ENCODE measurements at places on chromosomes 7 and 10.

DNA sequence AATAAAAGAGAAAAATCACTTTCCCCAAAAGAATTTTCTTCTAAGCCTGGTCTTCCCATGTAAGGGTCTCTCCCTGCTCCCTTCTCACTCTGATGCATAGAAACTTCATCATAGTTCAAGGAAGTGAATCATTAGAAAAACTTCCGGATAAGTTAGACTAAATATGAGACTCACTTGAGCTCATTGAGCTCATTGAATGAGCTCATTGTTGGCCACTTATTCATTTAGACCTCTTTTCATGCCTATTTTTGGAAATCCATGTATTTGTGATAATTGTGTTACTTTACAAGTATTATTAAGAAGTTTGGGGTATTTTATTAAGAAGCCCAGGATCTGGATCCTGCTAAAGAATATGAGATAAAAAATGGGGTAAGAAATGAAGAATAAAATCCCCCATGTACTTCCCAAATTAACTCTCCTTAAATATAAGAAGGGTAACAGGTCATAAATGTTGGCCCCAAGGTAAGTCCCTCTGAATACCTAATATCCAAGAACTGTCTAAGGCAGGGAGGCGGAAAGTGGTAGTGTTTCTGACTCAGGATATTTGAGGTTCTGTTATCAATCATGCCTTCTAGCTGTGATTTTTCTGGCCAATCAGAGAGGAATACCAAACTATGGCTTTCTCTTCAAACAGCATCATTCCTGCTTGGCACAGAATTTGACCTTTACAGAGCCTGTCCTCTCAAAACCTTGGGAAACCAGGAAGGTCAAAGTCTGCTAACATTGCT is 236.5 kb upstream of the PTN start:
- DNase-seq, result no peak

- no peak for DNase-seq
Measured at GRCh38 chr7:107474104-107474521, 4.3 kb downstream of the GPR22 start.

GRCh38 chr7:945556-946255 is 8.8 kb downstream of the ADAP1 start:
- no peak for DNase-seq

DNA sequence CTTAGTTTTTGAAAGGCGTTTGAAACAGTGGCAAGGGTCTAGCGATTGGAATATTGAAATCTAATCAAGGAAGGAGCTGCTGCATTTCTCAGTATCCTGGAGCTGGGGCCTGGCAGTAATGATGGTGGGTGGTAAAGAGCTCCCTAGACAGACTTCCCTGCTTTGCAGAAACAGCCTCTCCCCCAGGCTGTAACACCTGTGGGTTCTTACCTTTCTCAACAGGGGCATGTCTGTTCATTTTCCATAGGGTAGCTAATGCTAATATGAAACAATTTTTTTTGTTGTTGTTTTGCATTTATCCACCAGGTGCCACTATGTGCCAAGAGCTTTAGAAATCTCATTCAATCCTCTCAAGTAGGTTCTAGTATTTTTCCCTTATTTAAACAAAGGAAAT is 345.5 kb downstream of the REEP3 start:
- DNase-seq, result no peak

DNA sequence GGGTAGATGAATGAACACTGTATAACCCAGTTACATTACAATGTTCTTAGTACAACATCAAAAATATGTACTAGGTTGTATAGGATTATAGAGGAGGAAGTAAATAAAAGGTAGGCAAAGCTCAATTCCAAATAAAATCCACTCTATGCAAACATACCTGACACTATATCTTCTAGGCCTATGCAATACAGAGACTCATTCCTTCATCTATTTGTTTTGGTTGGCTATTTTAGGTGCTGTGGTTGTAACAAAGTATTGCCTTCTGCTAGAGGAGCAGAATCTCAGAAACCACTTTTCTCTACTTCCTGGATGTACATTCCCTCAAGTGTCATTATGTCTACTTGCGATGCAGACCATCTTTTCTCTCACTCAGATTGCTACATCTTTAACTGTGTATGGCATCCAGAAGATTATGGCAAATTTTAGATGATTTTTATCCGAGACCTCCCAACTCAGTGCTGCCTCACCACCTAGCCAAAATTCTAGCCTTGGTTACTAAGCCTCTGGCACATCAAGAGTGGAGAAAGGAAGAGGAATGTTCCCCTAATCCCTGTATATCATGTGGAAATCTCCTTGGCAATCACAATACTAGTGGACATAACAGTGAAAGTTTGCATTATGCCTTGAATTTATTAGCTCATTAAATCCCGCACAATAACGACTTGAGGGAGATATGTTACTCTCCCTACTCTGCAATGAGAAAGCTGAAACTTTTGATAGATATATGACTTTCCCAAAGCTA is 5.5 kb upstream of the TFPI2 start:
- no peak for DNase-seq

- no peak for DNase-seq
Measured at GRCh38 chr10:133616371-133617130, 10.0 kb downstream of the FRG2B start.

GRCh38 chr7:73986158-73986631 is 41.8 kb upstream of the ELN start:
- no peak for DNase-seq

- no peak for DNase-seq
Measured at GRCh38 chr10:131155876-131156230, 155.7 kb downstream of the TCERG1L start.

DNA sequence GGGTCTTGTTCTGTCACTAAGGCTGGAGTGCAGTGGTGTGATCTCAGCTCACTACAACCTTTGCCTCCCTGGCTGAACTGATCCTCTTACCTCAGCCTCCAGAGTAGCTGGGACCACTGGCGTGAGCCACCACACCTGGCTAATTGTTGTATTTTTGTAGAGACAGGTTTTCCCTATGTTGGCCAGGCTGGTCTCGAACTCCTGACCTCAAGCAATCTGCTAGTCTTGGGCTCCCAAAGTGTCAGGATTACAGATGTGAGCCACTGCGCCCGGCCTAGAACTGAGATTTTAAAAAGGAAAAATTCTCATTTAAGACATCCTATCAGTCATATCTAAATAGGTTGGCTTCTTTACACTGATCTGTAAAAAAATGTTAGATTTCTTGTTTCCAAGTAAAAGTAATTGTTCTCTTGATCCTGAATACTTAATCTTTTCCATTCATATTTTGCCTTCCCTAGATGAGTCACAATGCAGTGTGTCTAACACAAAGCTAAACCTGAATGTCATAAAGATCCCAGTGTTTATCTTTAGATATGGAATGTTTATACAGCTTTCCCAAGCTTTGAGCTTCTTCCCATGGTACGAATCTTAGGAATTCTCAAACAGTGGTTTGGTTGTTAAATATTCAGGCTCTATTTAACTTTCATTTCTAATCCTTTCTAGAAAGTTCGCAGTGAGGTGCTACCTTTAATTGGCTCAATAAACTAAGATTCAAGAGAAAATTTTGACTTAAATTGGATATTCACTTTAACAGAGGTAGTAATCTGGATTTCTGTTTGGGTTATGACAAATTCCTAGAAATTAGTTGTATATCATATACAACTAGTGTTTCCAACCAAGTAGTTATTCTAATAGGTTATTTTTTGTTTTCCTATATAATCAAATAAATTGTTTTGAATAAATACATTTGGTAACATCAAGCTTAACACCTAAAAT is 12.1 kb upstream of the LAMB1 start:
- DNase-seq, result no peak

- DNase-seq, result no peak
Measured at GRCh38 chr7:1555813-1556543, at the start of gene TMEM184A. TSS of gene TMEM184A (minus strand) at chr7:1556205. CDS start at chr7:1555484, 721 bp downstream.

DNA sequence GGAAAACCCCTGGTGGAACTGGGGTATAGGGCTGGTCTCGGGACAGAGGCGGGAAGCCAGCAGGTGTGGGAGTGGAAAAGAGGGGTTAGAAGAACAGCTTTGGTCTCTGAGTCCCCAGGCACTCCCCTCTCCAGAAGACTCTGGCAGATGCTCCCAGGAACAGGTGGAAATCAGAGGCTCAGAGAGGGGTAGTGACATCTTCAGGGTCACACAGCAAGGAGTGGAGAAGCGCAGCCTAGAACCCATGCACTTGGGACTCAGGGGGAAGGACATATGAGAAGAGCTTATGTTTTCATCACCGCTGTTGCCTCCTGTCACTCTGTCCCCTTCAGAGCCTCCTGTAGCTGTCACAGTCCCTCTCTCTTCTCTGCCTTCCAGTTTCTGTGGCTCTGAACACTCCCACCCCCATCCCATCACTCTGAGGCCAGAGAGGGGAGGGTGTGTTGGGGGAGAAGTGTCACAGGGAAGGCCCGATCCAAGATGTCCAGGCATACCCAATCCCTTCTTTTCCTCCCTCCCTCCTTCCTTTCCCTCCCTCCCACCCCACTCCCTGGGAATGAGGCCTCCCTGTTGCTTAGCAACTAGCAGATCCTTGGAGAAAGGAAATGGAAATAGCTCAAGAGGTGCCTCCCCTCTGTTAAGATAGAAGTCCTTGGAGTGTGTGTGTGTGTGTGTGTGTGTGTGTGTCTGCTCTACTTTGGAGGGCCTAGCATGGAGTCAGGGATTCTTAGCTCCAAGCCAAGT is 32.0 kb downstream of the SRRM3 start:
- DNase-seq, result no peak

DNA sequence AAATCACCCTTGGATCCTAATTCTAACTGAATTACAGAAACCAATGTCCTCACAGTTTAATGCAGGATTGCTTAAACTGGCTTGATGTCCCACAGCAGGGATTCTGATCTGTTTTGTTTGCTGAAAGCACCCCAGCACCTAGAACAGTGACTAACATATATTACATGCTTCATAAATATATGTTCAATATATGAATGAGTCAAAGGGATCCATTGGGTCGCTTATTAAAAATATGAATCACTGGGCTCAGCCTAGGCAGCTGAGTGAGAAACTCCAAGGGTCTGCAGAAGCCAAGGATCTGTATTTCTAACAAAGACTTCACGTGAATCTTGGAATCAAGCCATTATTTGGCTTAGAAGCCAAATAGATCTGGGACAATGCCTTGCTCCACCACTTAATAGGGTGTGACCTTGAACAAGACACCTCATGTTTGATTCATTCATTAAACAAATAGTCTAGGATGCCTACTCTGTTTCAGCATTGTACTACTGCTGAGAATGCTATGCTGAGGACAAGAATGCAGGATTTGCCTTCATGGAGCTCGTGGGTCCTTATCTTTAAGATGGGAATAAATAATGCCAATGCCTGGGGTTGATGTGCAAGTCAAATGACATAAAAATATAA is 103.4 kb upstream of the DLX6 start:
- DNase-seq, result no peak

GRCh38 chr7:46649876-46650275 is 728.8 kb upstream of the IGFBP3 start:
- no peak for DNase-seq

- no peak for DNase-seq
Measured at GRCh38 chr10:89795840-89796239, 94.5 kb downstream of the KIF20B start.

GRCh38 chr7:107622894-107623293 is 37.7 kb upstream of the SLC26A4 start:
- DNase-seq, result no peak

DNA sequence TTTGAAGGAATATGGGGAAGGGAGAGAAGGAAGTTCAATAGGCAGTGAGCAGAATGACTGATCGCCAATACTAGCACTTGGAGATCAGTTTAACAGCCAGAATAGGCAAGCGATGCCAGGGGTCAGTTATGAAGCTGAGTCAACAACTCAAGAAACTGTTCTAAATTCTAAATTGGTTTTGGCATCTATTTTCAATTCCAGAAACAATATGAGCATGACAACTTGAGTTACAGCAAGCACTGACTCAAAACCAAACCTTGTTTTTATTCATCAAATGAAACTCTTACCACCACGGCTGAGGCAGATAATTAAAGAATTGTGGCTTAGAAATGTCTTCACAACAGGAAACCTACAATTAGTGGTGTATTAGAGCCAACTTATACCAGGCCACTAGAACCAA is 180.5 kb upstream of the ASAH2 start:
- no peak for DNase-seq

DNA sequence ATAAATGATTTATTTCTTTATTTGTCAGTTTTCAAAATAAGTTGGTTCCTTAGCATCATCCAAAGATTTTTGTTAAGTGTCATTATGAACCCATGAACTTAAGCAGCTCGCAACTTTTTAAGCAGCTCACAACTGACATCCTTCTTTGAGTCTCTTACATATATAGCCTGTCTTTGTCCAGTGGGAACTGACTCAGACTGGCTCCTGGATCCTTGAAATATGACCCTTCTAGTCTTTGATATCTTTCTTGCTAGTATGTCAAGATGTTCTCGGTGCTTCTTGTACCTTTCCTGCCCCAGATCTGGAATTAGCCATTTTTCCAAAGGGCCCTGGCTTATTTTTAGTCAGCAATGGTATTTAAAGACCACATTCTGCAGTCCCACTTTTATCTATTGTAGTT is 53.9 kb upstream of the ARID5B start:
- no peak for DNase-seq

GRCh38 chr10:30098629-30099028 is 39.2 kb upstream of the JCAD start:
- no peak for DNase-seq

- no peak for DNase-seq
Measured at GRCh38 chr7:81926154-81926553, 156.3 kb upstream of the HGF start.

DNA sequence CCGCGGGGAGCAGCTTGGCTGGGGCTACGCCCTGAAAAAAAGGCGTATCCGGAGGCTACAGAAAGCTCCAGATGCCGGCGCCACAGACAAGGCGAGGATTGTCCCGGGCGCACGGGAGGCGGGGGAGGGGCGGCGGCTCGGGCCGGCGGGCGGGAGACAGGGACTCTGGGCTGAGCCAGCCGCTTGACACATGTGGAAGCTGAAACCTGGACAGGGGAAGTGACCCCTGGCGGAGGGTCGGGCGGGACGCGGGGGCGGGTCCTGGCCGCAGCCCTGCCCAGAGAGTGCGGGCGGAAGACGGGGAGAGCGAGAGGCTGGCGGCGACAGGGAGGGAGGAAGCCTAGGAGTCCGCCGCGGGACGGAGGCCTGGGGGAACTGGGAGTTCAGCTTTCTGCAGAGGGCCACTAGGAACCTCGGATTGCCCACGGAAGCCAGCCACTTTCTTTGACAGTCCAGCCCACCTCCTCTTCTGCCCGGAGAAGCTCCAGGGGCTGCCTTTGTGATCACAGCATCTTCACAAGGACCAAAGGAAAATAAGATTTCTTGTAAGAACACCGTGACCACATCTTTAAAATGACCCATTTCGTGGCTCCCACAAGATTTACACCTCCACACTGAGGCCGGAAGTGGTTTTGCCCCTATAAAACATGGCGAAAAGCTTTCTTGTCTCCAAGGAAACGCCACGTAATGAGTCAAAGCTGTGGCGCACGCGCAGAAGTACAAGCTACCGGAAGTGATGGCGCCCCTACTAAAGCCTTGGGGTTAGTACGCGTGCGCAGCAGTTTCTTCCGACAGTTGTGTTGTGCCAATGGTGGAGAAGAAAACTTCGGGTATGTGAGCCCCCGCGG is at the start of the genes PLOD3 and ZNHIT1:
TSS of gene PLOD3 (minus strand) at position 194 of the 848 bp plus-strand sequence. CDS start 307 bp downstream, outside the sequence.
TSS of gene ZNHIT1 (plus strand) at position 778 of the 848 bp plus-strand sequence. CDS start at position 809, 31 bp downstream.
- peak; percentile 86 for DNase-seq

GRCh38 chr7:25544254-25544653 is 316.0 kb upstream of the NPVF start:
- DNase-seq, result no peak

GRCh38 chr7:37826825-37827224 is 21.6 kb upstream of the NME8 start:
- no peak for DNase-seq
